ENCODE measurements at places on chromosomes 4 and X.

DNA sequence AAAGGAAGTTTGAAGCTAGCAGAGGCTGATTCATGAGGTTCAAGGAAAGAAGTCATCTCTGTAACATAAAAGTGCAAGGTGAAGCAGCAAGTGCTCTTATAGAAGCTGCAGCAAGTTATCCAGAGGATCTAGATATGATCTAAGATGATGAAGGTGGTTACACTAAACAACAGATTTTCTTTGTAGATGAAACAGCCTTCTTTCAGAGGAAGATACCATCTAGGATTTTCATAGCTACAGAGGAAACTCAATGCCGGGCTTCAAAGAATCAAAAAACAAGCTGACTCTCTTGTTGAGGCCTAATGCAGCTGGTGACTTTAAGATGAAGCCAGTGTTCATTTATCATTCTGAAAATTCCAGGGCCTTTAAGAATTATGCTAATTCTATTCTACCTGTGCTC, 28.8 kb downstream of the NR0B1 start:
- no peak for DNase-seq

DNA sequence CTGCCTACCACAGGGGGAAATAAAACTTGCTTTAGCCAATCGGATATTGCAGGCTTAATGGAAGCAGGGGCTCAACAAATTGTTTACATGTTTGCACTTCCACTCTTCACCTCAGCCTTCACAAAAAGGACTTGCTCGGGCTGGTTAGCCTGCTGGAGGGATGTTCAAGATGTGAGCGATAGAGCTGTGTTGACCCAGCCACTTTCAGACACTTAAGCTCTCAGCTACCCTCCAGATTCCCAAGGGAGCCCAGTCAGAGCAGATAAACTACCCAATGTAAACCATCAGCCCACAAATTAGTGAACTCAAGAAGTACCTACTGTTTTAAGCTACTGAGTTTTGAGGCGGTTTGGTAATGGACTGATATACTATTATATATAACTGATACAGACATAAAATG, 508.4 kb upstream of the FTHL17 start:
- no peak for DNase-seq

DNA sequence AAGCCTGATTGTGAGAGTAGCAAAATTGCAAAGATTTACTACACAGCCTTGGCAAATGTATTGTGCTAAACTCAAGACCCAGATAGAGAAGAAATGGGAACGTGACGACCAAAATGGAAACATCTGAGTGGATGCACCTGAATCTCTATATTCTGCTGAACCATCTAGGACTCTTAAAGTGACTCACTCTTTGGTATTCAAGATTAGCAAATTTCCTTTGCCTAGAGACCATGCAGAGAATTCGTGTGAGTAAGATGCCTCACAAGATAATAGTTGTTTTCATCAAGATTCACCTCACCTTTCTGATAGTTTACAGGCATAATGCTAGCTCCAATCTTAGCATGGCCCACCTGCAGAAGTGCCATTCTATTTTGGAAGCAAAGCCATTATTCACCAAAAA, 14.4 kb upstream of the ATOH1 start:
- no peak for DNase-seq

GRCh38 chrX:118272242-118272641, 73.7 kb upstream of the WDR44 start:
- DNase-seq: no peak

Data from C1 segment of cervical spinal cord (tissue), 14 donors.